ENCODE measurements at places on chromosomes 3 and 15.

GRCh38 chr15:26017665-26018064 is 154.5 kb upstream of the ATP10A start:
- DNase-seq, result no peak

GRCh38 chr15:86259589-86259988 is 179.9 kb downstream of the AGBL1 start:
- DNase-seq, result no peak

- DNase-seq, result no peak
Observed at GRCh38 chr3:186273586-186273985, 88.4 kb downstream of the DGKG start.

GRCh38 chr3:71694358-71694999 is 30.7 kb downstream of the EIF4E3 start:
- no peak for DNase-seq

DNA sequence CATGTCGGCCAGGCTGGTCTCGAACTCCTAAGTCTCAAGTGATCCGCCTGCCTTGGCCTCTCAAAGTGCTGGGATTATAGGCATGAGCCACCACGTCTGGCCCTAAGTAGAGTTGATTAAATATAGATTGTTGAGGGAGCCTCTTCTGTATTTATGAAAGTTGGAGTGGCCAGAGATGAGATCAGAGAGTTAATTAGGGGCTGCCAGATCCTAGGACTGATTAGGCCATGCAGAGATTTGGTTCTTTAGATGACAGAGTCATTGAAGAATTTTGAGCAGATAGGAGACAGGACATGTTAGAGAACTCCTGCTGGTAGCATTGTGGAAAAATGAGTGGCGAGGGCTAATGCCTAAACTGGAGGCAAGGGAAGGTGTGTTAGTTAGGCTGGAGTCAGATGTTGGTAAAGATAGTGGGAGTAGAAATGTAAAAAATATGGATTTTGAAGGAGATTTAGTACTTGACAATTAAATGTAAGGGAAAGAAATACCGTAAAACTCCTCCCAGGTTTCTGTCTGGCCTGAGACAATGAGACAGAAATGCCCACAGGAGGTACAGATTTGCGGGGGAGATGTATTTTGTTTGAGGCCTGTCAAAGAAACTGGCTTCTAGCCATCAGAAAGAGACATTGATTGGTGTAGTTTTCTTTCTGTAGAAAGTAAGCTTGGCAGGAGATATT is 23.4 kb downstream of the SACM1L start:
- no peak for DNase-seq

GRCh38 chr3:124860599-124860998 is 26.6 kb downstream of the ITGB5 start:
- no peak for DNase-seq

GRCh38 chr3:27024493-27024892 is 344.7 kb downstream of the NEK10 start:
- DNase-seq, result no peak

DNA sequence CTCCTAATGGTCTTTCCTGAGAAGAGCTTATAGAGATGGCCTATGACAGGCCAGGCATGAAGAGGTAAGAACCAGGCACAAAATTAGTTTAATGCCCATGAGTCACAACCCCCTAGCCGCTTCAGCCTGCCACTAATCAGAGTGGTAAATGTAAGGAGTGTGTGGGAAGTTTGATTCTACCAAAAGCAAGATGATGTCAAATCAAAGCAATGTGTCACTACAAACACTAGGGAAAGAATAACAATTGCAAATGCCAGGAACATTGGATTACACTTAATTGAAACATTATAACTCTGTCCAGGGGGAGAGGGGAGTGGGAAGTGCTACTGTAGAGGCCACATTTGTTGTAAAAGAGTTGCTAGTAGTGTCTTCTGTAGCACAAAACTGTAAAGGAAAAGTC is 596.6 kb upstream of the AGTR1 start:
- no peak for DNase-seq

GRCh38 chr3:118110211-118110610 is 924.4 kb downstream of the IGSF11 start:
- DNase-seq, result no peak

GRCh38 chr15:82093774-82094211 is 48.0 kb upstream of the MEX3B start:
- DNase-seq, result no peak

- no peak for DNase-seq
Observed at GRCh38 chr15:80090041-80090440, 30.6 kb downstream of the ZFAND6 start.

- DNase-seq, result no peak
Observed at GRCh38 chr15:24683736-24684135, 8.2 kb downstream of the NPAP1 start.

- no peak for DNase-seq
Observed at GRCh38 chr3:114439284-114439683, 145.5 kb downstream of the TIGIT start.

DNA sequence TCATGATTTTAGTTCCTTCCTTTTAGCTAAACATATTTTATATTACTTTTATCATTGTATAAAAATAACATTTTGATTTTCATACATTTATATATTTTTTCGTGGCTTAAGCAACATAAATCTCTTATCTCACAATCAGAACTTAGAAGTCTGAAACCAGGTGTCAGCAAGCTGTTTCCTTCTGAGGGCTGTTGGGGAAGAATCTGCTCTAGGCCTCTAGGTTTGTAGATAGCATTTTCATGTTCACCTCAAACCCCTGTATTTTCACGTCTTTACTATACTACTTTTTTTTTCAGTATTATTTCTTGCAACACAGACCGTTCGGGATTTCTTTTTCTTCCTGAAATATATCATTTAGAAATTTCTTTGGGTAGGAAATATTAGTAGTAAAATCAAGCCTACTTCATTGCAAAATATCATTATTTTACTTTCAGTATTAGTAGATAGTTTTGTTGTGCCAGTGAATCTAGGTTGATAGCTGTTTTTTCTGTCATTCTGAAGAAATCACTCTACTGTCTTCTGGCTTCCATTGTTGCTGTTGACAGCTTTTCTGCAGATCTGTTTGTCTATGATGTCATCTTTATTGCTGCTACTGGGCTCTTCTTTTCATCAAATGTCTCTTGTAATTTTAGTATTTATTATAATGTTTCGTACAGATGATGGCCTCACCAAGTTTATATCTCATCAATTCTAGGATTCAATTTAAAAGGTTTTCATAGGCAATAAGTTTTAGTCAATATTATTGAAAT is 756.3 kb downstream of the VGLL3 start:
- no peak for DNase-seq

DNA sequence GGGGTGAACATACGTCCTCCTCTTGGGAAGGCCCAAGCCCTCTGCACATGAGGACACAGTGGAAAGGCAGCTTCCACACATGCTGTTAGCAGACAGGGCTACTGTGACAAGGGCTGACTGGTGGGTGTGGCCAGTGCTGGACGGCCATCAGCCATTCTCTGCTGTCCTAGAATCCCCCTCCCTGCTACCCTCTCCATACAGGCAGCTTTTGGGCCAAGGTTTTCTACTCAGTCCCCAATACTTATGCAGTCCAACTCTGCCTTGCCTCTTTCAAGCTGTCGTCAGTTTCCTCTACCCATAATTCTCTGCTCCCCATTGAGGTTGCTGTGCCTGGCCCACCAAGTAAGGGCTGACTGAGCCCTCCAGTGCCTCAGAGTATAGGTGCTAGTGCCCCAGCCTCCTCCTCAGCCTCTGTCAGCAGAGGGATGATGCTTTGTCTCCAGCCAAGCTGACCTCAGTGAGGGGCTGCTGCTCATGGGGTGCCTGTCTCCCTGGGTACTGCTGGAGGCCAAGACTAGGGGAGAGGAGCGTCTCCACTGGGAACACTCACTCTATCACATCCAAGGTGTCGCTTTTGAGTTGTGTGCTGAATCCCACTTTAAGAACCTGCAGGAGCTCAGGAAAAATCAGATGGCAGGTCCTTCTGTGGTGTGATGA is 2.8 kb downstream of the LOXL1 start:
- DNase-seq, result no peak

DNA sequence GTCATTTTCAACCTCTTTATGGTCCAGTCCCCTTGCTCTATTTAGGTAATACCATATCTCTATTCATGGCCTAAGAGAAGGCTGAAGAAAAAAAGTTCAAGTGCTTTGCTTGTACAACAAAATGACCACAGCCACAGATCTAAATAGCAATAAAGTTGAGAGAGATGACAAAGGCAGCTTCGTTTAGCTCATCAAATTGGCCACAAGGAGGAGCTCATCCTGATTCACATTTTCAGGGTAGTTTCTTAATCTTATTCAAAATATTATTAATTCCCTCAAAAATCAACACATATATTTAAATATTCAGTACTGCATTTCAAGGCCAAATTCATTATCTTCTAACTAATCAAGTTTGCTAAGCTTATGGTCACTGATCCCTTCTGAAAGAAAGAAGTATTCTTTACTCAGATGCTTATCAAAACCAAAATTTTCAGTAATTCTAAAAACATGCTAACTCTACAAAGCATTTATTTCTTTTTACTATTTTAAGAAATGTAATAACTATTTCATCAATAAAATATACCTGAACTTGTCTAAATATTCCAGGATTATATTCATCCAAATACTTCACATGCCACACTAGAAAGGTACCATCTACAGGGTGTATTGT is 85.5 kb downstream of the DMXL2 start:
- DNase-seq, result no peak

DNA sequence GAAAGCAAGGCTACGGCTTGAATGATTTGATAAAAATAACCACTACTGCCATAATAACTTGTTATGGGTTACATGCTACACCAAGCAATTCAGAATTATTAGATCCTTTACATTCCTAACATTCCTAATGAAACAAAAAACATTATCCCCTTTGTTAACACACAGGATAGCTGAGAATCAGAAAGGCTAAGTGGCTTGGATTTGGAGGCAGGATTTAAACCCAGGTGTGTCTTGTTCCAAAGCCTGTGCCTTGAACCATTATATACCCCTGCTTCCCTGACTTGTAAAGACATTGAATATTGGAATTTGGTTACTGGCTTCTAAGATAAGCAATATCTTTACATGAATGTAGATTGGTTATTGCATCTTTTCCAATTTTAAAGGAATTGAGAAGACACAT is 417.1 kb upstream of the GOLIM4 start:
- no peak for DNase-seq

- DNase-seq, result no peak
Observed at GRCh38 chr3:135197246-135197645, 402.2 kb downstream of the EPHB1 start.

DNA sequence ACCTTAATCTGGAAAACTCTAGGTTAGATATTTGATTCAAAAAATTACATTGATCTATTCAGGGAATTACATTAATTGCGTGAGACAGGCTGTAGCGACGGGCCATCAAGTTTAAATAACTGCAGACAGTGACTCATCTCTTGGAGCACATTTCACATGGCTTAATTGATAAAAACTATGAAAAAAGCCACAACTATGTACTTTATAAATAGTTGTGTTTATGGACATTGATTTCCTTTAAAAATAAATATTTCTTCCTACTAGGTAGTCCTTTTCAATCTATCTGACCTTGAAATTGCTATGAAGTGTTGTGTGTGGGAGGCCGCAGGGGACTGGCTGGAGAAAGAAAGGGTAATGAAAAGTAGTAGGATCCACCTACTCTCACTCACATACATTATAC is 157.8 kb downstream of the IL1RAP start:
- no peak for DNase-seq

DNA sequence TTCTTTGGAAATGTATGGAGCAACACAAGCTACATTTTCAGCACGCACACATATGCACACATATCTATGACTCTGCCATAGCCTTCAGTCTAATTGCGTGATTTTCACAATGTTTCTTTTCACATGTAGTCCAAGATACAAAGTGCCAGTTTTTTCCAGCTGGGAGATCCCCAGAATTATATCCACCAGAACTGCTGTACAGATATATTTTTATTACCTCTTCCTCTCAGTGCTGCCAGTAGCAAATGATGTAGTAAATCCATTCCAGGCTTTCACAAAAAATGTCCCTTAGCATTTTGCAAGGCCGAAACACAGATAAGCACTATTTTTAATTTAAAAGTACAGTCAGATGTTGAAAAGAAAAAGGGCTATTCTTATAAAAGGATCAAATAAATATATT is 719.8 kb upstream of the SEMA6D start:
- DNase-seq, result no peak

GRCh38 chr15:90201944-90202375 is 830 bp downstream of the SEMA4B start:
- DNase-seq, result no peak

GRCh38 chr3:16741890-16742289 is 136.7 kb upstream of the DAZL start:
- DNase-seq, result no peak

DNA sequence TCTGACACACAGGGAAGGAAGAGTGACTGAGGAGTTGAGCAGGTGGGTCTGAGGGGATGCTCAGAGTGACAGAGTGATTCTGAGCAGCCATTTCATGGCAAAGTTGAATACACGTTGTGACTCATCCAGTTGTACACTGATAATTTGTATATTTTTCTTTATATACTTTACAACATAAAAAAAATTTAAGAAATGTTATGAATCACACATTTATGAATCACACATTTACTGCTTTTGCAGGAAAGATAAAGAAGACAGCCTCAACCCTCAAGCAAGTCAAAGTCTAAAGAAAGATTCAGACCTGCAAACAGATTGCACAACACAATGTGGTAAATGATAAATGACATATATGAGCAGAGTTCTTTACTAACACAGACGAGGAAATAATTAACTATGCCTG is 21.0 kb upstream of the CHMP2B start:
- DNase-seq, result no peak

GRCh38 chr3:89783341-89783927 is 676.0 kb downstream of the EPHA3 start:
- no peak for DNase-seq

GRCh38 chr3:135621184-135621920 is 344.2 kb upstream of the PPP2R3A start:
- DNase-seq, result no peak

DNA sequence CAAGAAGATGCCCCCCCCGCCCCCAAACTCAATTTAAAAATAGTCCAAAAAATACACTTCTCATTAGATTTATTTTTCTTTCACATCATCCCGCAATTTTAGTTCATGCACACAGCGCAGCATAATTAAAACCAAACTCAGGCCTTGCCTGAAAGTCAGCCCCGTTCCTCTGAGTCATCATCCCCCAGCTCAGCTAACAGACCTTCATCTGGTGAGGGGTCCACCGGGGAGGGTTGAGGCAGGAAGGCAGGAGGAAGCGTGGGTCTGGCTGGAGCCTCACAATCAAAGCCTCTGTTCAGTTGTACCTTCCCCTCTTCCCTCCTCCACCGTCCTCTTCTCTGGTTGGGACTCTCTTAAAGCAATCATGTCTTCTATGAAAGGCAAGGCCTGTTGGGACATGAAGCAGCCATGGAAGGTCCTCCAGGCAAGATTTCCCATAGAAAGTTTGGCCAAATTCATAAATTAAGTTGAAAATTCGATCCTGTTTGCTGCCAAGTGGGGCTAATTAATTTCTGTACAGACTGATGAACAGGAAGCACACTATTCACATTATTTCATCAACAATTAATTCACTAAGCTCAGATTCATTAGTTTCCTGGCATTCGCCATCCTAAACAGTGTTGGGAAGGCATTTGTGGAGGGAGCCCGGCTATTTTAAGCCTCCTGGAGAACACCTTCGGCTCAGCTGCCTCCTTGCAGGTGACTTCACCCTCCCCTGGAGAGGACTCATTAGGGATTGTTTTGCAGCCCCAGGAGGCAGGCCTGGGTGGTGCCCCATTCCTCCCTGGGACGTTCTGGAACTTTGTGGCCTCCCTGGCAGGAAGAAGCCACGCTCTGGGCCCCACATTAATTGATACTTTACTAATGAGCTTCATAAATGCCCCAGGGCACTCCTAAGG is 72.3 kb upstream of the BNC1 start:
- no peak for DNase-seq
